ENCODE measurements at places on chromosomes 11 and 22.

- no peak for DNase-seq
Observed at GRCh38 chr11:44684859-44685281, 41.9 kb upstream of the TSPAN18 start.

GRCh38 chr22:29004647-29005371 lies 56.8 kb downstream of the C22orf31 start:
- DNase-seq = no peak

GRCh38 chr11:47606731-47607130 lies 12.5 kb upstream of the C1QTNF4 start:
- no peak for DNase-seq

DNA sequence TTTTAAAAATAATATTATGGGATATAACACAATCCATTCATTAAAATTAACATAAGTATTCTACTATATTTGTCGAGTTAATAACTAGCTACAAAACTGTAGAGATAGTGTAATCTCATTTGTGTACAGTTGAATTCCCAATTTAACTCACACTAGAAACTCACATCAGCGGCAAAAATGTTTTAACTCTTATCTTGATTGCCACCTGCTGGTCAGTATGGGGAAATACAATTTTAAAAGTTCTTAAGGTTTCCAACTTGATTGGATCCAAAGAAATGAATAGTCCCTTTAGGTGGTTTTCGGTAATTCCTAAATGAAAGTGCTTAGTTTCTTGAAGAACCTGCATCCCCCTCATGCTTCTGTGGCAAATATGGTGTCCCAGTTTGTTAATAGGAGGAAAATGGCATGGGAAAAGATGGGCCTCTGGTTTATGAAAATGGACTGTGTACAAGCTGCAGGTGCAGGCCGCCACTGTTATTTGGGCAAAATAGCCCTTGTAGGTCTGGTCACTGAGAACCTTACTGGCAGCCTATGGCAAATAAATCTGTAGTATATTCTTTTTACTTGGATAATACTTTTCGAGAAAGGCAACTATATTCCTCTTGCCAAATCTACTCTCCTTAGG lies 33.7 kb upstream of the SLC17A6 start:
- peak; percentile 63 for DNase-seq

- DNase-seq = no peak
Observed at GRCh38 chr22:20166703-20167102, 15.8 kb upstream of the CCDC188 start.

Measured in OCI-M1 (cell line).